Activated CD4-positive, alpha-beta memory T cell treated with anti-CD3 and anti-CD28 coated beads for 36 hours (primary cell): ENCODE measurements at places on chromosomes 6 and 20. TPM values are rescaled to one million over a fixed set of nuclear protein-coding genes. Genes with fewer than 3 reads are reported as not detected.

RIPPLY2 gene
- total RNA-seq, result not detected

SLC13A3 gene
- 0.10 TPM for total RNA-seq

SOBP gene
- 0.24 TPM for total RNA-seq

SLC26A8 gene
- not detected for total RNA-seq

SCUBE3 gene
- total RNA-seq, result 0.02 TPM

DEF6 gene
- 103 TPM for total RNA-seq

LHFPL5 gene
- total RNA-seq, result not detected

HSPA12B gene
- not detected for total RNA-seq

C20orf144 gene
- total RNA-seq, result 0.26 TPM

ADGRG6 gene
- total RNA-seq, result 0.55 TPM

GRCh38 chr6:3208098-3208774 lies 19.2 kb downstream of the TUBB2B start:
- DNase-seq, result no peak
- H3K27ac ChIP-seq, result peak overlapping the region; percentile 7
- H3K4me1 ChIP-seq, result peaks cover 30% of the 10 kb centered on the region
- no peak overlapping the region for H3K4me3 ChIP-seq

DNA sequence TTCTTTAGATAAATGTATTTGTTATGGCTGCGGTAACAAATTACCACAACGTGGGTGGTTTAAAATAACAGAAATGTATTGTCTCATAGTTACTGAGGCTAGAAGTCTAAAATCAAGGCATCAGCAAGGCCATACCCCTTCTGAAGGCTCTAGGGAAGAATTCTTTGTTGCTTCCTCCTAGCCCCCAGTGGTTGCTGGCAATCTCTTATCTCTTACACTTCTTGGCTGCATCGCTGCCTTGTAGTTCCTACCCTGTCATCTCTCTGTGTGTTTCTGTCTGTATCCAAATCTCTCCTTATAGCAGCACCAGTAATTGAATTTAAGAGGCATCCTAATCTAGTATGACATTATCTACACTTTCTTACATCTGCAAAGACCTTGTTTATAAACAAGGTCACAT lies 534.7 kb downstream of the PHF3 start:
- no peak overlapping the region for H3K27ac ChIP-seq
- H3K27me3 ChIP-seq, result no peaks in the 10 kb centered on the region
- no peaks in the 10 kb centered on the region for H3K36me3 ChIP-seq
- DNase-seq, result no peak
- no peak overlapping the region for H3K4me3 ChIP-seq

DNA sequence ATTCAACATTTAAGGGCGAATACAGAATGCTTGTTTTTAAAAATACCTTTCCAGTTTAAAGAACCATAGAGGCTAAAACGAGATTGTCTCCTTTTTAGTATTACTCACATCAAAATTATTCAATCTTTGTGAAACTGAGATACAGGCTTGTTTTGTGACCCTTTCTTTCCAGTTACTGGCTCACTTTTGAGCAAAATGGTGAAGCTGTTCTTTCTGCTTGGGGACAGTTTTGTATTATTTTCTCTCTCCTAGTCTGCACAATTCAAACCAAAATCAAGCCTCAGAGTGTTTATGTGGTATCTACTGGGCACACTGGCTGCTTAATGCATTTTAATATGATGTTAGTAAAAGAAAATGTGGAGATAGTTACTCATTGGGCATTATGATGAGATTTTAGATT lies 36.5 kb downstream of the HIVEP1 start:
- peak overlapping the region; percentile 84 for H3K27ac ChIP-seq
- DNase-seq, result no peak
- H3K36me3 ChIP-seq, result peaks cover 14% of the 10 kb centered on the region
- H3K27me3 ChIP-seq, result no peaks in the 10 kb centered on the region

GRCh38 chr6:110885526-110885925 lies 10.9 kb downstream of the AMD1 start:
- DNase-seq, result no peak
- H3K27me3 ChIP-seq, result no peaks in the 10 kb centered on the region
- H3K4me3 ChIP-seq, result no peak overlapping the region
- H3K27ac ChIP-seq, result peak overlapping the region; percentile 38

GRCh38 chr6:56759521-56759920 lies 116.8 kb upstream of the DST start:
- H3K4me3 ChIP-seq, result no peak overlapping the region
- H3K4me1 ChIP-seq, result no peaks in the 10 kb centered on the region
- H3K27me3 ChIP-seq, result no peaks in the 10 kb centered on the region
- no peak for DNase-seq
- H3K27ac ChIP-seq, result no peak overlapping the region

DNA sequence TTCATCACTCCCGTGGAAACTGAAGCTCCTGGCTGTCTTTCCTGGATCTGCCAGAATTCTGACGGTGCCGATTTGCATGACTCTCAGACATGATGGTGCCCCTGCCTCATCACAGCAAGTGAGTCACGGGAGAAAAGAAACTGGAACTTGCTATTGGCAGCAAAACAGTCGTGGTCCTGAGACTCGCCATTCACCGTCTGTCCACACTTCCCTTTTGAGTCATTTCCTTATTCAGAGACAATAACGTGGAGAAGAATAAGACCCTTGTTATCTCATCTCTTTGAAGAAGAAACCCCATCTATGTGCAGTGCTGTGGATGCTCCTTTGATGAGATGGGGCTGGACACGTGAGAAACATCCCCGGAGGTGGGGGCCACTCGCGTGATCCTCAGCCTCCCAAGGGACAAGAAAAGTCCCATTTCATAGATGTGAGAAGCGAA lies 4.2 kb downstream of the GPR31 start:
- H3K27me3 ChIP-seq, result peaks cover 2% of the 10 kb centered on the region
- H3K36me3 ChIP-seq, result no peaks in the 10 kb centered on the region
- peak overlapping the region; percentile 8 for H3K4me3 ChIP-seq

- H3K27me3 ChIP-seq, result peaks cover 2% of the 10 kb centered on the region
- no peak for DNase-seq
- peaks cover 30% of the 10 kb centered on the region for H3K36me3 ChIP-seq
- H3K27ac ChIP-seq, result no peak overlapping the region
- H3K4me3 ChIP-seq, result no peak overlapping the region
These were observed 281.5 kb downstream of the TSHZ2 start for GRCh38 chr20:53253668-53254067.

DNA sequence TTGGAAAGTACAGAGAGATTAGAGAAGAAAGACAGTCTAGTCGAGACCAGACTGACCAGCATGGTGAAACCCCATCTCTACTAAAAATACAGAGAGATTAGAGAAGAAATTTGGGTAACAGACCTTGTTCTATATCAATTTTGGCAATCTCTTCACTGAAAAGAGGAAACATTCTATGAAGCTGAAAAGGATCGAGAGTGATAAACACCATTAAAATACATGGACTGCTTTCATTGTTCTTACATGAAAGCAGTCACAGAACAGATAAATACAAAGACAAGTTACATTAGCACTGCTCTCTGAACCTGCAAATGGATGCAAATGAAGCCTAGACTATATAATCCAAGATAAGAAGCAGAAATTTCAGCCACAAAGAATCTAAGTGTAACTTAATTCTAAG lies 8.4 kb upstream of the OPRM1 start:
- H3K36me3 ChIP-seq, result no peaks in the 10 kb centered on the region
- H3K4me3 ChIP-seq, result no peak overlapping the region
- H3K27me3 ChIP-seq, result peaks cover 1% of the 10 kb centered on the region
- no peak overlapping the region for H3K27ac ChIP-seq

DNA sequence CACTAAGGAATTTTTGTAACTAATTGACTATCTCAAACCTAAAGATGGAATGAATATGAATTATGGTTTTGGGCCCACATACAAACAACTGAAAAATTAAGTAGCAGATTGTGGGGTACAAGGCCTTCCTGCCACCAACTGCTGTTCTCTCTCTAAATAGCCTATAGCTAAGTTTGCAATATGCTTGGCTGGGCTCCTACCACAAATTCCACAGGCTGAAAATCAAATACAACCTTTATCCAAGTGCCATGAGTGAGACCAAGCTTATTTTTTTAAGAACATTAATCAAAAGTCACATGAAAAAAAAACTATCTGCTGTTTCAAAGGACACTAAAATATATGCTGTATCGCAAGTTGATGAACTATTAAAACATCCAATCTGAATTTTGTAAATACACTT lies 52.1 kb downstream of the TENT5A start:
- no peaks in the 10 kb centered on the region for H3K27me3 ChIP-seq
- no peaks in the 10 kb centered on the region for H3K4me1 ChIP-seq
- H3K4me3 ChIP-seq, result no peak overlapping the region
- H3K27ac ChIP-seq, result no peak overlapping the region

DNA sequence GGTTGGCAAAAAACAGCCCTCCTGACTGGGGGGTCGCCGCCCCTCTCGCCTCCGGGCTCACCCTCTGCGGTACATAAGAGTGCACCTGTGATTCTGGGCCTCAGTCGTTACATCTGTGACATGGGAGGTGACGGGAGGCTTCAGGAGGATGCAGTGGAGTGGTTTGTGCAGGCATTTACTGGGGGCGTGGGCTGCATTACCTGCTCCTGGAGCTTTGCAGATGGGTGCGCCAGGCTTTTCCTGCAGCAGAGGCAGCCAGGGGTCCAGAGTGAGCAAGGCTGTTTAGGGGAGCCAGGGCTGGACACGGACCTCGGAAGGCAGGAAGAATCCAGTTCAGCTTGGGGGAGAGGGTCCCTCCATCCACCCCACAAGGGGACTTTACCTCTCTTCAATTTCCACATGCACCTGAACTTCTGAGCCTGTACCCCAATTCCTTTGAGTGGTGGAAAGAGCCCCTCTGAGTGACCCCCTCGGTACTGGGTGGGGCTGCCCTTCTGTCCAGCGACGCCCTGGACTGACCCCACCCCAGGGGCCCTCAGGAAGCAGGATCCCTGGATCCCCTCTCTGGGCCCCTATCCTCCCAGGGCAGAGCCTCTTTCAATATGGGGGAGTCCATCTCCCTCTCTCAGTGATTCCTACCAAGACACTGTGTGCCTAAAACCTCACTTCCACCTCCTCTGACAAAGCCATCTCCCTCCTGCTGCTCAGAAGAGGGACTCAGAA lies 134.0 kb downstream of the TAF4 start:
- H3K4me1 ChIP-seq, result no peaks in the 10 kb centered on the region
- no peaks in the 10 kb centered on the region for H3K36me3 ChIP-seq
- H3K27ac ChIP-seq, result no peak overlapping the region
- DNase-seq, result no peak
- H3K27me3 ChIP-seq, result no peaks in the 10 kb centered on the region

- no peak overlapping the region for H3K27ac ChIP-seq
- H3K4me1 ChIP-seq, result no peaks in the 10 kb centered on the region
- DNase-seq, result no peak
- H3K4me3 ChIP-seq, result no peak overlapping the region
- H3K27me3 ChIP-seq, result no peaks in the 10 kb centered on the region
These were observed 73.7 kb downstream of the SHPRH start for GRCh38 chr6:145890422-145890821.

DNA sequence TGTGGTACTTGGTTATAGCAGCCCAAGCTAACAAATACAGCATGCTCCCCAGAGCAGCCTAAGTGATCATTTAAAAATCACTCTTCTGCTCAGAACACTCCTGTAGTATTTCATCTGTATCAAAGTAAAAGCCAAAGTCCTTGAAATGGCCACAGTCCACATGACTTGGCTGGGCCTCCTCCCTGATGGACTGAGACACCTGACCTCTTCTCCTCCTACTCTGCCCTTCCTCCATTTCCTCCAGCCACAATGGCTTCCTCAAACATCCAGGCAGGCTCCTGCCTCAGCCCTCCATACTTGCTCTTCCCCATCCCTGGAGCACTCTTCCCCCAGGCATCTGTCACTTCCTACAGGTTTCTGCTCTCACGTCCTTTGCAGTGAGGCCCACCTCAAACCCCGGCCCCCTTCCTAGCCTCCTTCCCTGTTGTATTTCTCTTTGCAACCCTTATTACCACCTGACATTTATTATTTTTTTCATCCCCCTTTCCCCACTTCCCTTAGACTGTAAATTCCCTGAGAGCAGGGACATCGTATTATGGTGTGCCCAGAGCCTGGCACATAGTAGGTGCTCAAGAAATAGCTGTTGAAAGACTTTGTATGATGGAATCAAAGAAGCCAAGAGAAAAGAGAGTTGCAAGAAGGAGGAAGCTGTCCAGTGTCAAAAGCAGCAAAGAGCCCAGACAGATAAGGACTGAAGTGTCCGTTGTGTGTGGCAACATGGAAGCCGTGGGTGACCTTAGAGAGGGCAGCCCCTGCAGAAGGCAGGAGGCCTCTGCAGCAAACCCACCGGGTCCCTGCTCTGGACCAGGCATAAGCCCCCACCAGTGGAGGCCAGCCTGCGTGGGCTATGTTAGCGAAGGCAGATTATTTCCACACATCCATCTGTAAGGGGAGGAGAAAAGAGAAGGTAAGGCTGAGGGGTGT lies 87.5 kb downstream of the TRERF1 start:
- no peak for DNase-seq
- peaks cover 21% of the 10 kb centered on the region for H3K36me3 ChIP-seq
- H3K27ac ChIP-seq, result no peak overlapping the region
- H3K27me3 ChIP-seq, result no peaks in the 10 kb centered on the region

- DNase-seq, result no peak
- H3K27me3 ChIP-seq, result peaks cover 27% of the 10 kb centered on the region
- H3K36me3 ChIP-seq, result peaks cover 3% of the 10 kb centered on the region
- peaks cover 22% of the 10 kb centered on the region for H3K4me1 ChIP-seq
- no peak overlapping the region for H3K27ac ChIP-seq
- H3K4me3 ChIP-seq, result no peak overlapping the region
These were observed 2.4 kb upstream of the EBF4 start for GRCh38 chr20:2690213-2690612.

- H3K4me1 ChIP-seq, result no peaks in the 10 kb centered on the region
- no peak for DNase-seq
- no peaks in the 10 kb centered on the region for H3K27me3 ChIP-seq
- H3K4me3 ChIP-seq, result no peak overlapping the region
- no peaks in the 10 kb centered on the region for H3K36me3 ChIP-seq
These were observed 741.9 kb upstream of the MARCKS start for GRCh38 chr6:113115196-113115595.

- H3K36me3 ChIP-seq, result no peaks in the 10 kb centered on the region
- H3K27ac ChIP-seq, result no peak overlapping the region
- H3K4me1 ChIP-seq, result peaks cover 13% of the 10 kb centered on the region
- no peak overlapping the region for H3K4me3 ChIP-seq
- DNase-seq, result no peak
These were observed 153.3 kb upstream of the SNX9 start for GRCh38 chr6:157669747-157670216.

- H3K27ac ChIP-seq, result no peak overlapping the region
- no peak overlapping the region for H3K4me3 ChIP-seq
- peaks cover 33% of the 10 kb centered on the region for H3K4me1 ChIP-seq
These were observed 252.7 kb downstream of the TSHZ2 start for GRCh38 chr20:53224851-53225250.

GRCh38 chr6:117840541-117840983 lies 66.5 kb upstream of the SLC35F1 start:
- no peaks in the 10 kb centered on the region for H3K36me3 ChIP-seq
- H3K27me3 ChIP-seq, result no peaks in the 10 kb centered on the region
- DNase-seq, result no peak
- no peak overlapping the region for H3K4me3 ChIP-seq

DNA sequence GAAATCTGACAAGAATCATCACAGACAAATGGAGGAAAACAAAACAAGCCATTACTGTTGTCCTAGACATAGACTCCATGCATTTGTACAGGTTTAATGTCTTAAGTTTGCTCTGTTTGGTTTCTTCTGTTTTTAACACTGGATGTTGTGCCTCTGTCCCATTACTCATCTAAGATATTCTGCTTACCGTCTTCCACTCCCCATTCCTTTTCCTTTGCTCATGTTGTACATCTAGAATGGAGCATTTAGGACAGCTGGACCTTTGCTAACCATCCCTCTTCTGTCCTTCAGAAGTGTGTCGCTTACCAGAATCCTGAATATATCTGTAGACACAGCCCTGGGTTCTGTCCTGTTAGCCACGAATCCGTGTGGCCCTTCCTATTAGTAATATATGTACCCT lies 35.2 kb downstream of the RAB22A start:
- peaks cover 36% of the 10 kb centered on the region for H3K36me3 ChIP-seq
- no peak for DNase-seq
- H3K27ac ChIP-seq, result no peak overlapping the region
- peaks cover 24% of the 10 kb centered on the region for H3K4me1 ChIP-seq
